Aorta (tissue), 5 donors: ENCODE measurements at places on chromosomes 4 and X. TPM values are rescaled to one million over a fixed set of nuclear protein-coding genes. Genes with fewer than 3 reads are reported as not detected.

The PROM1 gene
- total RNA-seq = 8.0 TPM

The ART3 gene
- 0.81 TPM for total RNA-seq

The DCAF12L2 gene
- total RNA-seq = not detected

- H3K4me3 ChIP-seq = no peak overlapping the region
- H3K4me1 ChIP-seq = peaks cover 8% of the 10 kb centered on the region
- H3K27ac ChIP-seq = no peak overlapping the region
- DNase-seq = no peak
These were observed 33.5 kb downstream of the ARSJ start for GRCh38 chr4:113945906-113946305.

DNA sequence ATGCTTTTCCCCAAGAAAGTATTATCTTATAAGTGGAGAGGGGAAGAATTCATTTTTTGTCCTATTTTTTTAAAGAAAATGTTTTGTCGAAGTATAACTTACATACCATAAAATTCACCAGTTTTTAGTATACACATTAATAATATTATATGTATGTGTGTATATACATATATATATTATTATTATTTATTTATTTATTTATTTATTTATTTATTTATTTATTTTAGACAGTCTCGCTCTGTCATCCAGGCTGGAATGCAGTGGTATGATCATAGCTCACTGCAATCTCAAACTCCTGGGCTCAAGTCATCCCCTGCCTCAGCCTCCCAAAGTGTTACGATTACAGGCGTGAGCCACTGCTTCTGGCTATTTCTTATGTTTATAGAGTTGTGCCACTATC lies 334.1 kb downstream of the ZNF674 start:
- H3K36me3 ChIP-seq = no peaks in the 10 kb centered on the region
- DNase-seq = no peak
- H3K4me1 ChIP-seq = no peaks in the 10 kb centered on the region
- no peak overlapping the region for H3K4me3 ChIP-seq

DNA sequence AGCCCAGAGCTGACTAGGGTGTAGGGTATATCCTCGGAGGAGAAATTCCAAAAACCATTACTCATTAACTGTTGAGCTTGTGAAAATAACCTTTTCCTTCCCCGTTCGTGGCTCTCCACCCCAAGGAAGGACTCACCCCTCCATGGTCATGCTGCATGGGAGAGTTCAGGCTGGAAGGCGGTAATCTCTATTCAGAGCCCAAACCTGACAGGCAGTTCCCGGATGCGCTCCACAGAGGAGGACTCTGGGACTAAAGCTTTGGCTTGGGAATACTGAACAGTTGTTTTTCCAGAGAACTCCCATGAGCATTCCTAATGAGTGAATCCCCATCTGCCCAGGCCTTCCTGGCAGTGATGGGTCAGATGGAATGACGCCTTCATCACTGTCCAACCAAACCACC lies 125.4 kb downstream of the BCOR start:
- H3K36me3 ChIP-seq = no peaks in the 10 kb centered on the region
- no peak for DNase-seq
- H3K27me3 ChIP-seq = no peaks in the 10 kb centered on the region
- no peak overlapping the region for H3K27ac ChIP-seq

- H3K4me3 ChIP-seq = no peak overlapping the region
- H3K36me3 ChIP-seq = no peaks in the 10 kb centered on the region
- no peak overlapping the region for H3K27ac ChIP-seq
- peaks cover 1% of the 10 kb centered on the region for H3K4me1 ChIP-seq
These were observed 59.1 kb downstream of the MID1IP1 start for GRCh38 chrX:38860106-38861013.

- DNase-seq = no peak
- H3K4me3 ChIP-seq = no peak overlapping the region
- no peaks in the 10 kb centered on the region for H3K27me3 ChIP-seq
- no peaks in the 10 kb centered on the region for H3K4me1 ChIP-seq
These were observed 16.1 kb upstream of the IQCM start for GRCh38 chr4:149831656-149832208.

- no peak overlapping the region for H3K27ac ChIP-seq
- DNase-seq = no peak
- no peaks in the 10 kb centered on the region for H3K27me3 ChIP-seq
- H3K4me3 ChIP-seq = no peak overlapping the region
These were observed 71.0 kb upstream of the NKX1-1 start for GRCh38 chr4:1477045-1477840.

DNA sequence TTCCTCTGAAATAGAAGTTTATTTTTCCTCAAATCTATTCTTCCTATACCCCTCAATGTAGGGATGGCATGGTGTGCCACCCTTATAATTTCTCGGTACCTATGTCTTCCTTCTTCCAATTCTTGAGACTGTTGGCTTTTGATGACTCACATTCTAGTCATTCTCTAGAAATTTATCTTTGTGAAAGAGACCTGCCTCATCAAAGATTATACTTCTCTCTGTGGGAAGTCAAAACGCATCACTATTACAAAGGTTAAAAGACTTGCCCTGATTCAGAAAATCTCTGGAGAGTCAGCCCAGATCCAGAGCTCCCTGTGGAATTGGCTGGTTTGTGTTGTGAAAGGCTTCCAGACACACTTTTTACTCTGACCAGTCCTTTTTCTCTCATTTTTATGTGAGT lies 65.9 kb upstream of the FSTL5 start:
- no peak overlapping the region for H3K27ac ChIP-seq
- H3K4me1 ChIP-seq = no peaks in the 10 kb centered on the region
- DNase-seq = no peak
- H3K36me3 ChIP-seq = no peaks in the 10 kb centered on the region
- H3K27me3 ChIP-seq = no peaks in the 10 kb centered on the region

GRCh38 chr4:25938787-25939186 lies 24.8 kb downstream of the SMIM20 start:
- H3K27me3 ChIP-seq = no peaks in the 10 kb centered on the region
- no peak for DNase-seq
- H3K4me3 ChIP-seq = no peak overlapping the region
- H3K27ac ChIP-seq = no peak overlapping the region
- H3K4me1 ChIP-seq = no peaks in the 10 kb centered on the region

DNA sequence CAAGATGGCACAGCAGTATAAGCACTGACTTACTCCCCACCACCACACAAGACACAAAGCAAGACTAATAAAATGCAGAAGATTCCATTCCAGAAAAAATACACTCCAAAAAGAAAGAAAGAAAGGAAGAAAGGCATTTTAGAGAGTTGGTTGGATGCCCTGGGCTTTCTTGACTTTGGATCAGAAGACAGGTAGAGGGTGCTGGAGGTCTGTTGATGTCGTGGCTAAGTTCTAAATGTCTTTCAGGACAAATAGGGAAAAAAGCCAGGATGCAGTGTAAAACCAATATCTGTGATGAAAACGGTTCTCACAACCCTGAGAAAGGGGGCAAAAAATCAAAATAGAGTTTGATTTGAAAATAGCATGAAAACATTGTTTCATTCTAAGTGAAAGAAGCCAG lies 555.2 kb upstream of the PRKX start:
- no peaks in the 10 kb centered on the region for H3K4me1 ChIP-seq
- H3K27me3 ChIP-seq = no peaks in the 10 kb centered on the region
- no peak for DNase-seq
- no peak overlapping the region for H3K4me3 ChIP-seq
- H3K36me3 ChIP-seq = no peaks in the 10 kb centered on the region
- no peak overlapping the region for H3K27ac ChIP-seq

- H3K4me1 ChIP-seq = no peaks in the 10 kb centered on the region
- H3K27ac ChIP-seq = no peak overlapping the region
- H3K4me3 ChIP-seq = no peak overlapping the region
- no peaks in the 10 kb centered on the region for H3K27me3 ChIP-seq
- no peak for DNase-seq
These were observed 44.0 kb downstream of the TMEM144 start for GRCh38 chr4:158254292-158254691.
